Left forelimb (tissue), 1 donor: ENCODE measurements at places on chromosomes 7 and 10.

- DNase-seq: no peak
These were observed 66.3 kb upstream of the SP4 start for GRCh38 chr7:21361413-21362125.

DNA sequence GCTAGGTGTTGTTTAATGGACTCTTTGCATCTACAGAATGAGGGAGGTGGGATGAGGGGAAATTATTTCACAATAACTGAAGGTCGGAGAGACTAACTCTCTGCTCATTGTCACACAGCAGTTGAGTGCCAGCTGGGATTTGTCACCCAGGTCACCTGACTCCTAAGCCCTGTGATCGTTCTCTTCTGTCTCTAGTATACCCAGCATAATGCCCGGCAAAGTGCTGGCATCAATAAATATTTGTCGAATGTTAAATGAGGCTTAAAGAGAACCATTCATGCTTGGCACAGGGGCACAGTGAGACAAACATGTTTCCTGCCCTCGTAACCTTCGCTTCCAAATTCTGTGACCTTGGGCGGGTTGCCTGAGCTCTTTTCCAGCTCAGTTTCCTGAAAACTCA lies 70.8 kb downstream of the TCF7L2 start:
- no peak for DNase-seq

DNA sequence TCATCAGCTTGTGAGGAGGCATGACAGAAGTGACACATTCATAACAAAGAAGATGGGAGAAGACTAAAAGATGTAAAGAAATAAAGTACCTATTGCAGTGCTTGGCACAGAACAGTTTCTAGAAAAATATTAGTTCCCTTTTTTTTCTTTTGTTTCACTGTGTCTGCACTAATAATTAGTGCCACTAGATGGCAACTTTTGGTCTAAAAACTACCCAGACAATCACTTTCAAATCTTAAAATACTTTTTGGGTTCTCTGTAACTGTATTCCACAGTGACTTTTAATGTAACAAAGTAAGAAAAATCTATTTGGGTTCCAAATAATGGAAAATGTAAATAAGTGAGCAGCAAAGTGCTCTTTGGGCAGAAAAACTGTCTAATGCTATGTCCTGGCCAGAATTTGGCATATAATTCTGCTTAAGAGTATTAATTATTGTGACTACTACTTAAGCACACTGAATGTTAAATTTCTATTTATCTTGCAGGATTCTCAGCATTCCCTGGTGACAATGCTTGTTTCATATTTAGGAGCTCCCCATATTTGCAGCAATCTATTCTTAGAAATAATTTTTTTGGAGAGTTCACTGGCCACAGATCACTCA lies 134.8 kb upstream of the KIF5B start:
- DNase-seq: no peak

DNA sequence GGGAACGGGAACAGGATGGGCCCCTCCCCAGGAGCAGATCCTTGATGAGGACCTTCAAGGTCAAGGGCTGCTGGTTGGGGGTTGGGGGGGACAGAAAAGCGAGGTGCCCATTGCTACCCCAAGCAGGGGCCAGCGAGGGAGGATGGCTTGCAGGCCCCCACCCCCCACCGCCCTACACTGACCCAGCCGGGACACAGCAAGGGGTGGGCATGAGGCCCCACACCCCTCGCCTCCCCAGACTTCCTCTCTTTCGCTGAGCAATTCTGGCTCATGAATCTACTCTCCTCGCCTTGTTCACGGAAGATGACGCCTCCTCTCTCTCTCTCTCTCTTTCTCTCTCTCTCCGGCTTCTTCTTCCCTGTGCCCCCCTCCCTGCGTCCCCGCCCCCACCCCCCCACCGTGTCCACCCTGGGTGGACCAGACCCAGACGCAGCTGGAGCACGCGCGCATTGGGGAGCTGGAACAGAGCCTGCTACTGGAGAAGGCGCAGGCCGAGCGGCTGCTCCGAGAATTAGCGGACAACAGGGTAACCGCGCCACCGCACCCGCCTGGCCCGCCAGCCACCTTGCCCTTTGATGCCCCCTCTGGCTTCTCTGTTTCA lies 81.1 kb upstream of the GTF2IRD1 start:
- DNase-seq: no peak

DNA sequence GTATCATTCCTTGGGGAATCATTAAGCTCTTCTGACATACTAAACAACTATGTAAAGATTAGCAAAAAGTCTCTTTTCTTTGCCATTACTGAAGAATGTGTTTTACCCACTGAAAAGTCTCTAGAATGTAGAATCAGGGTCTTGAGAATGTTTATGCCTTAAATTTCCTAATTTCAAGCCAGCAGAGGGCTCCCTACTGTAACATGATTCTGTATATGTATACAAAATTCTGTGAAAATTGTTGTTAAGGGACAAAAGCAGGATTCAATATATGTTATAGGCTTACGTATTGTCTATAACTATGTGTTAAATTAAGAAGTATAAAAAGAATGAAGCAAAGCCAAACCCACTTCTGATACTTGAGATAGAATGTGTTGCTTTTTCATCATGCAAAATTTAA lies 296.9 kb upstream of the DGKB start:
- DNase-seq: no peak

- DNase-seq: no peak
These were observed 297.2 kb upstream of the KAT6B start for GRCh38 chr10:74529205-74529604.

DNA sequence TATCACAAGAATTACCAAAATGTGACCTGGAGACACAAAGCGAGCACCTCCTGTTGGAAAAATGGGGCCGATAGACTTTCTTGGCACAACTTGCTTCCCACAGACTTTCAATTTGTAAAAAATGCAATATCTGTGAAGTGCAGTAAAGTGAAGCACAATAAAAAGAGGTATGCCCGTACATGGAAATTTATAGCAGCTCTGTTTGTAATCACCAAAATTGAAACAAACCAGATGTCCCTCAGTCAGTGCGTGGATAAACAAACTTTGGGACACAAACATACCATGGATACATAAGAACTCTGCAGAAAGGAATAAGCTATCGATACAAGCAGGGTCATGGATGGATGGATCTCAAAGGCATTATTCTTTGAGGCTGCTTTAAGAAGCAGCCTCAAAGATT lies 33.6 kb downstream of the ARID5B start:
- no peak for DNase-seq

DNA sequence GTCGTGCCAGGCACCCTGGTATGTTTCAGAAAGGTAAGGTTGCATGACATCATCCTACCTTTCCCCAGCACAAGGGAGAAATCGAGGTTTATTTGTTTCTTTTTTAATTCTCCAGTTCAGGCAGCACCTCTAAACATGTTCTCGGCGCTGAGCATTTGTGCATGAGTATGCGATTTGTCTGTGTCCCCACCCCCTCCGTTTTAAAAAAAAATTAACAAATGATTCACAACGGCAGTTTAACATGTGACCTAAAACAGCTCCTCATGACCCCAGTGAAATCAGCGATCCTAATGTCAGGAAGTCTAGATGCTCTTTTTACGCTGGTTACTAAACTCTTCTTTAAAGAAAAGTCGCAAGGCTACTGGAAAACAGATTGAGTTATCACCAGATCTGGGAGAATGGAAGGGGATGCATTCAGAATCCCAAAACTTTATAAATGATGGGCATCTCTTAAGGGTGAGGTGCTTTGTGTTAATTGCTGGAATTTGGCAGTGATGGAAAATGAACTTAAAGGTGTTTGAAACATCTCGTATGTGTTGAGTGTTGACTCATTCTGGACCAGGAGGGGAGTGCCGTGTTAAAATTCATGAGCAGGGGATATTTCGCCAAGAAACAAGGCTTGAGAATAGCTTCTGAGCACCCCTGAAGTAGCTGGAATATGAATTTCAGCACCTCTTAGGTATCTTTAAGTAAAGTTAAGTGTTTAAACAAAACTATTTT lies 106.8 kb upstream of the PDCD4 start:
- DNase-seq: no peak

- DNase-seq: no peak
These were observed 87.6 kb upstream of the NEBL start for GRCh38 chr10:20984662-20985061.

DNA sequence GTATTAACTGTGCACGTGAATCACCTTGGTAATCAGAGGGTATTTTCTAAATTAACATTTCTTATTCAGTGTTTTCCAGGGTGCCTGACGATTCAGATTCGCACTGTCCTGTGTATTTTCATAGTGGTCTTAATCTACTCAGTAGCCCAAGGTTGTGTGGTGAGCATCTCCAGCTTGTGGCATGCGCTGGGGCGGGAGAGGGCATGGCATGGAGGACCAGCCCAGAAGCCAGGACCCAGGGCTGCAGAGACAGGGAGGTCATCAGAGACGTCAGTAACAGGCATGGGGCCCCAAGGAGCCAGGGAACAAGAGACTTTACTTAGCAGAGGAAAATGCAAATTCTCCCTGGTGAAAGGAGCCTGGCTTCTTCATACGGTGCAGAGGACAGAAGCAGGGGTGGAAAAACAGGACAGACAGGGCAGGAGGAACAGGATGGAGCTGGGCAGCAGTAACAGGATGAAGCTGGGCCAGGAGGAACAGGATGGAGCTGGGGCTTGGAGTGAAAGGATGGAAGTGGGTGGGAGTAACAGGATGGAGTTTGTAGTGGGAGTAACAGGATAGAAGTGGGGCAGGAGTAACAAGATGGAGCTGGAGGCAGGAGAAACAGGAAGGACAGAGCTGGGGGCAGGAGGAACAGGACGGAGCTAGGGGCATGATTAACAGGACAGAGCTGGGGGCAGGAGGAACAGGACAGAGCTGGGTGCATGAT lies 110.9 kb downstream of the ADCY1 start:
- no peak for DNase-seq

DNA sequence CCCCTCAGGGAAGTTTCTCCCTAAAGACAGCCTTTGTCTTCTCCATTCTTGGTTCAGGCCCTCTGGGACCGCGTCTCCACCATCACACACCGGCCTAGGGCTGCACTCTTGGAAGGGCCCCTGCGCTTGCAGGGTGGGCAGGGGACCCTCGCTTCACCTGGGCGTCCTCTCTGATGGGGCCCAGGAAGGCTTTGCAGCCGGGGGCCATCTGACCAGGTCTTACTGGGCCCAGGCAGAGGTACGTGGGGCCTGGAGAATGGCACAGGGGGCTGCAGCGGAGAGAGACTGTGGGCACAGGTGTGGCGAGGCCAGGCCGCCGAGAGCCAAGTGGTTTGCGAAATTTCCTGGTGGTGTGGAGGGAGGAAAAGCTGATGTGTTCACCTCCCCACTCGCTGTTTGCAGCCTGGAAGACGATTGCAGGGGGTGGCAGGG lies 44.4 kb downstream of the ALOX5 start:
- peak; percentile 44 for DNase-seq

DNA sequence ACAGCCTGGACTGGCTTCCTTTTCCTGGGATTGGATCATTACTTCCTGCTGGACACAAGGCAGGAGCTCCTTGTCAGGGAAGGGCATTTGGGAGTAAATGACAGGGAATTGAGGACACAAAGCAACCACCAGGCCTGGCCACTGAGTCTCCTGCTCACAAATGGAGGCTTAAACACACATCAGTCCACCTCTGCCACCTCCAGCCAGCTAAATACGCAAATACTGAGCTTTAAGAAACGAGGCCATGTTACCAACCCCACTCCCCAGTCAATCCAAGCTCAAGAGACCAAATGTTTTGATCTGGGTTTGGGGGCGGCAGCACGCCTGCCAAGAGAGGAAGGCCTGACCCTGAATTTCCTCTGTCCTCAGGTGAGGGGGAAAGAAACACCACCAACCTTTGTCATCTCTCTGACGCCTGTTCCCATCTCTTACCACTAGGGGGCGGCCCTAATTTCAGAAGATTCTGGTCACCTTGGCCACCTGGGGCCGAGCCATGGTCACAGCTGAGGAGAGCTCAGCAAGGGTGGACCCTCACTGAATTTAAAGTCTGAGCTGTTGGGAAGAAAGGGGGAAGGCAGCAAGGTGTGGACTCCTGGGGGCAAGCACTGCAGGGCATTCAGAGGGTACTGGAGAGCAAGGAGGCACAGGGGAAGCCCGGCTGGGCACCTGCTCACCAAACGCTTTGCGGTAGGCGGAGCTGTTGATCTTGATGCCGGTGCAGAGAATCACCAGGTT lies 16.5 kb downstream of the AIFM2 start:
- DNase-seq: no peak

- no peak for DNase-seq
These were observed 9.8 kb downstream of the PODXL start for GRCh38 chr7:131546583-131547141.

DNA sequence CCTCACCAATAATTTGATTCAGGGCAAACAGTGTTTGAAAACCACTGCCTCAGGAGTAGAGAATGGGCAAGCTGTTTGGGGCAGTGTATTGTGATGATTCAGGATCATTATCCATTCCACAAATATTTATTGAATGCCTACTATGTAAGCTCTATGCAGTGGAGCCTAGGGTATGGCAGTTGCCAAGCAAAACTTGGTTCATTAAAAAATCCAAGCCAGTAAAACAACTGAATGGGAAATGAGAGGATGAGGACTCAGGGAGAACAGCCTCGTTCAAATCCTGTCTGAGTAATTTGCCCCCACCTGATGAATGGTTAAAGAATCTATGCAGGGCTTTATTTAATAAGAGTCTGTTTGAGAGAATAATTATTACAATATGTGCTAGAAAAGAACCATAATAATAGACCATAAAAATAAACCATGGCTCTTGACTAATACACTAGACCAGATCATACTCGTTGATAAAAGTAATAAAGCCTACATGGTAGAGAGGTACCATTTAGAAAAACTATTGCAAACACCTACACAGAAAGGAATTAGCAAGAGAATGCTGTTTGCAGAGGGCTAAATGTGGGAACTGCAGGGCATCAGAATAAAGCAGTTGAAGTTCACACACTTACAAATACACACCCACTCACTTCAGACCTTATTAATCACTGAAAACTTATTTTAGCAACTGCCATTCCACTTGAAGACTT lies 71.7 kb downstream of the CREB5 start:
- no peak for DNase-seq

DNA sequence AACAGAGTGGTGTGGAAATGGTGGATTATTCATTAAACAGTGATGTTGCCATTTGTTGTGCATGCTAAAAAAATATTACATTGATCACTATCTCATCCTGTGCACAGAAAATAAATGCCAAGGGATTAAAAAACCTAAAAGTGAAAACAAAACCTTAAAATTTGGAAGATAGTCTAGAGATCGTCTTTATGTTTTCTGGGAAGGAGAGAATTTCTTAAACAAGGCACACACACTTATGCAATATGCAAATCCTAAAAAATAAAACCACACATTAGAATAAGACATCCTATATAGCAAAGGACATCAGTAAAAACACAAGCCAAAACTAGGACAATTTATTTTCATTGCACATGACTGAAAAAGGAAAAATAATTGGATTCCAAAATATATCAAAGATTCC lies 54.5 kb downstream of the MACC1 start:
- no peak for DNase-seq
